ENCODE measurements at places on chromosomes 11 and 22.
A peak's percentile ranks its signal among the peaks of the same experiment; 100 is the strongest.

GRCh38 chr22:26115266-26115665 is 54.0 kb upstream of the SEZ6L start:
- DNase-seq: no peak

- no peak for DNase-seq
Measured at GRCh38 chr11:120057028-120057330, 80.9 kb downstream of the TRIM29 start.

GRCh38 chr22:50703726-50704509 is 31.3 kb downstream of the SHANK3 start:
- DNase-seq: no peak

DNA sequence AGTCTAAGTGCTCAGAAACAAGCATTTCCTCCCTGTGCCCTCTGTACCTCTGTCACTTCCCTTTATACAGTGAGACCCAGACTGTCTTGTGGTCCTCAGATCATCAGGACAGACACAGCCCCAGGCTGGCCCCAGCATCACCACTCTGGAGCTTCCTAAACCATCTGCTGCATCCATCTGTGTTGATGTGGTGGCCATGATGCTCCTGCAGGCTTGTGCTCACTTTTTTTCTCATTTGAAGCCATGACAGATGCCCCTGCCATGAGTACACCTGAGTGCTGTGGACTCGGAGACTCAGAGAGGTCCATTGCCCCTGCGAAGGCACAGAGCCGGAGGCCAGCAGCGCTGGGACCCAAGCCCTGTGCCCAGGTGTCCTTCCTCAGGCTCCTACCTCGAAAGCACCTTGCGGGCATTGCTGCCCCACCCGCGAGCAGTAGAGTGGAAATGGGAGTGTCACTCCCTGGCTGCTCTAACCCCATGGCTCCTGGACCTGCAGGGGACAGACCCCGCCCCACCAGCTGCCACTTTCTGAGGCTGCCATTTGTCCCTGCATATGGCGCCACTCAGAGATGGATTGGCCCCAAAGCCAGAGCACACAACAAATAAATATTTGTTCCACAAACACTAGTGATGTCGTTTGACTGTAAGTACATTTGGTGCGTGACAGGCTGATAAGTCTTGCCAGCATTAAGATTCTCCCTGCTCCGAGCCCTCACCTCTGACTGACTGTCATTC is 593.5 kb downstream of the TBC1D22A start:
- DNase-seq: no peak

GRCh38 chr11:34609187-34609751 is 11.6 kb upstream of the EHF start:
- DNase-seq: no peak

- peak; percentile 40 for DNase-seq
Measured at GRCh38 chr11:100730266-100730665, 43.2 kb downstream of the ARHGAP42 start.

DNA sequence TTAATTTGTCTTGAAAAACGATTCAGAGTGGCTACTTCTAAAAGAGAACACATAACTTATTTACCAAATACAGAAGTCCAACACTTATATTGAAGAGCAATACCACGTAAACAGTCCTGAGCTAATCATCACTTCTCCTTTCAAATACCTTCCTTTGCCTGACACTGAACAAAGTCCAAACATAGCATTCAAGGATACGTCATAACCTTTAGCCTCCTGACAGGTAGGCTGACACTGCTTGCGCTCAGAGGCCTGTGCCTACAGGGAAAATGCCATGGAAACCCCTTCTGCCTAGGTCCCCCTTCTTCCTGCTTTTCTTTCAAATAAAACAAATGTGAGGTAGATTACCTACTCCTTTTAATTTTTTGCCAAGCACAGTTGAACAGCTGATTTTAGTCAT is 510.0 kb downstream of the INSC start:
- no peak for DNase-seq

DNA sequence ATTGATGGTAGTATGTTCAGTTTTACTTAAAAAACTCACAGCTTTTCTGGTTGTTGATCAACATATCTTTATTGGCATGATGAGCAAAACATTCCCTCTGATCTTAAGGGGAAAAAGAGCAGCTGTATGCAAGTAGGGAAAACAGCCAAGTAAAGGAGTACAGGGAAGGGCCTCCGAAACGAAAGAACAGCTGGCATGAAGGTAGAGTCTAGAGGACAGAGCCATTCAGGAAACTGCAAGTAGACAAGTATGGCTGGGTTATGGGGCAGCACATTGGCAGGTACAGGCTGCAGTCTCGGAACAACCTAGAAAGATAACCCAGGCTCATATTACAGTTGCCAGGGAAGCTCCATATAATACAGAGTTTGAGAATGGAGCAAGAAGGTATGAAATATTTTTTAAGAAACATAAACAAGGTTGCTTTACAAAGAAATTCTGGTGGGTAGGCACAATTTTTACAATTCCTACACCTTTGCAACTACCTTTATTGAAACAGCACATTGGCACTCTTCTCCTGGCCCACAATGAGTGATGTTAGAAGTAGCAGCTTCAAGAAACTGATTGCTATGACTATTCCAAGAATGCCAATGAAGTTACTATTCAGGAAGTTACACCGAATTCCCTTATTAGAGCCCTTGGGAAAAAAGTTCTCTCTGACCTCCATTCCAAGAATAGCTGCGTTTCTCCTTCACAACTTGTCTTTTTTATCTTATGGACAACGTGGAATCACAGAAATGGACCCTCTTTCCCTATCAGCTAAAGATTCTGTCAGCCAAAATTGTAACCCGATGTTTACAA is 45.2 kb downstream of the LGR4 start:
- DNase-seq: peak; percentile 53

- DNase-seq: no peak
Measured at GRCh38 chr22:30902496-30903357, 65.8 kb downstream of the MORC2 start.

DNA sequence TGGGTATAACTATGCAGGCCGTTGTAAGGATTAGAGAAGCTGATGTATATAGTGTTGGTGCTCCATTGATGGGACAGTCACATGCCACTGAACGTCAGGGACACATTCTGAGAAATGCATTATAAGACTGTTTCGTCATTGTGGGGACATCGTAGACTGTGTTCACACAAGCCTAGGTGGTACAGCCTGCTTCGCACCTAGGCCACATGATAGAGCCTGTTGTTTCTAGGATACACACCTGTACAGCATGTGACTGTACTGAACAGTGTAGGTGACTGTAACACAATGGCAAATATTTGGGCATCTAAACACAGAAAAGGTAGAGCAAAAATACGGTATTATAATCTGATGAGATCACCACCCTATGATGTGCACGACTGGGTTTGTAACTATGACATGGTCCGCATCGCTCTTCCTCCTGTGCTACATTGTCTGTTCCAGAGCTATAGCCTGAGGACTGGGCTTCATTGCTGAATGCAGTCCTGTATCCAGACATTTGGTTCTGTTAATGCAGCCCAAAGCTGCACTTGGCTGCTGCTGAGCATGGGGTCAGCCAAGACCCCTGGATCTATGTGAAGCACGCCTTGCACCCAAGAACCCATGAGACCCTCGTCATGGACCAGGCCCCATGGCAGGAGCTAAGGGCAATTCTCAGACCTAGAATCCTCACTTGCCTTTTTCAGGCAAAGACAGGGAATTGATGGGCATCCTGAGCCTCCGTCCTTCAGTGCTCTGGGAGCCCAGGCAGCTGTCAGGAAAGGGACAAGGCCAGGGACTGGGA is 51.1 kb upstream of the THY1 start:
- DNase-seq: no peak

DNA sequence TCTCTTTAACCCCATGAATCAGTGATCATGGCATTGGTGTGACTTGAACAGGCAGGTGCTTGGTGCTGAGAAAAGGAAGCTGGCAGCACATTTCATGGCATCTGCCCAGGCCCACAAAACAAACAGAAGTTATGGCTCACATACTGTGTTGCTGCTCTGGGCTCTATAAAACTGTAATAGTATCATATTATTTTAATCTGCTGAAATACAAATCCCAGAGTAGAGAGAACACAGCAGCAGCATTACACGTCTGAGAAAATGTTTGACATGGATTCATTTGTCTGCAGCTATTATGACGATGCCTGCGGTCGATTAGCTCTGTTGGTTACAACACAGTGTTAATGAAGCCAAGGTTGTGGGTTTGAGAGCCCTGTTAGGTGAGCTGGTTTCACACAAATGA is 80.8 kb downstream of the ALX4 start:
- no peak for DNase-seq

GRCh38 chr11:29657709-29658108 is 359.1 kb downstream of the KCNA4 start:
- no peak for DNase-seq

DNA sequence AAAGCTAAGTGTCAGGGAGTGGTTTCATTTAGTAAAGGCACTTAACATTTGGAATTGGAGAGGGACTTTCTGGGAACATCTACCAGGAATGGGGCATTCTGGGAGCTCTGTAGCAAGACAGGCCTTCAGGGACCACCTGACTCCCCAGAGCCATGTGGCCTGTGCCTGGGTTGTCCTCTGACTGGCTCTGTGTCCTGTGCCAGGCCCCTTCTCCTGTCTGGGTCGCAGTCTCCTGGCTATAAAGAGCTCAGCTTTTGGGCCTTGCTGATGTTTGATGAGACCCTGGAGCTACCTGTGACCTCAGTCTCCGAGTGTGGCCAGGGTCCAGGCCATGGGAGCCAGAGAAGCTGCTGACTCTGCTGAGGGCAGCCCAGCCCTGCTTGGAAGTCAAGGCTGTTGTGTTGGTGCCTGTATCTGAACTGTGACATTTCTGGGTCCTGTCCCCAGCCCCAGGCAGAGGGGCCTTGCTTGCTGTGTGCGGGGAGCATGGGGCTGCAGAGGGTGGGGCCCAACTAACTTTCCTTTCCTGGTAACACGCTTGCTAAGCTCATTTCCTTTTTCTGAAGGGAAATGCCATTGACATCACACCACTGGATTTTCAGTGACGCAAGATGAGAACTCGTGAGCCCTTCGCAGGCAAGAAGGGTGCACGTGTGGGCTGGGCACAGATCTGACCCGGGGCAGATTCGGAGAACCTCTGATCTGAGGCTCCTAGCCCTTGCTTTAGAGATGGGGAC is 41.3 kb downstream of the LRRC32 start:
- no peak for DNase-seq

DNA sequence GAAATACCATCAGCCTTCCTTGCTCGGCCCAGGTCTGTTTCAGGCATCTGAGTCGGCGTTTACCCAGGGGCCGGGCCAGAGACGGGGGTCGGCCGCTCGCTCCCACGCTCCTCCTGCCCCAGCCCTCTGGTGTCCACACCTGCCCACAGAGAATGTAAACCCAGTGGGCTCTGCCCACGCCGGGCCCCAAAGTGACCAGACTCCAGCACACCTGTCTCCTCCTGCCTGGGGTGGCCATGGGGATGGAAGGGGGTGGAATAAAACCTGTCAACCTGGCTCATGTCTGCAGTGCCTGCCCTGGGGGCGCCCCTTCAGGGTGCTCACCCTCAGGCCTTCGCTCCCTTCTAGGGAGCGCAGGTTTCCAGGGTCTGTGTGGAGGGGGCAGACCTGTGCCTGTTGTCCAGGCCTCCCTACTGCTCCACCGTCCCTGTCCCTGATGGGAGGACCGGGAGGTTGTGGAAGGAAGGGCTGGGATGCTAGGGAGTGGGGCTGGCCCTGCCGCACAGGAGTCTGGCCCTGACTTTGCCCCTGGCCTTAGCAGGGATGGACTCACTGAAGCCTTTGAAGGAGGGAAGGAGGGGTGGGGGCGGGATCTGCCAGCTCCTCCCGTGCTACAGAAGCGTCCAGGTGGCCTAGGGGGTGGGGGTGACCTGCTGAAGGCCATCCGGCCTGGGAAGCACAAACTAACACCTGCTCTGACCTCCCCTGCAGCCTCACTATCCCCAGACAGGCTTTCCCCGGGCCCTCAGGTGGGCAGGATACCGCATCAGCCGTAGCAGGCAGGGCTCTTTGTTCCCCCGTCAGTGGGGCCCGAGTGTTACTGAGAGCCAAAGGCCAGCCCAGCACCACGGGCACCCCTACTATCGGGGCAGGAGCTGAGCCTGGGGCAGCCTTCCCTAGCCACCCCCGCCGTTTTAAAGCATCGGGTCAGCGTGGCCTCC is 14.7 kb upstream of the ARHGAP8 start:
- no peak for DNase-seq

GRCh38 chr11:40722179-40722795 is 737.2 kb downstream of the LRRC4C start:
- peak; percentile 4 for DNase-seq

DNA sequence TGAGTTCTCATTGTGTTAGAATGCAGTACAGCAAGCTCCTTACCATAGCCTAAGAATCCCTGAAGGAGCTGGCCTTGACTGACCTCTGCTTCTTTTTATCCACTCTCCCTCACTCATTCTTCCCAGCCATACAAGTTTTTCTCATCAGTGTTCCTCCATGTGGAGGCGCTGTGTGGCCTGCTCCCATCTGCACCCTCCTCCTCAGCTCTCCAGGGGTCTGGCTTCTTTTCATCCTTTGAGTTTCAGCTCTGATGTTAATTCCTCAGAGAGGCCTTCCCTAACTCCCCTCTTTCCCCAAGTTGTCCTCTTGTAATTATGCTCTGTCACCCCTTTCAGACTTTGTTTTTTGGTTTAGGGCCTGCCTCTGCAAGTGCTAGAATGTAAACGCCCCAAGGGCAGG is 144.8 kb downstream of the WNT7B start:
- DNase-seq: no peak

DNA sequence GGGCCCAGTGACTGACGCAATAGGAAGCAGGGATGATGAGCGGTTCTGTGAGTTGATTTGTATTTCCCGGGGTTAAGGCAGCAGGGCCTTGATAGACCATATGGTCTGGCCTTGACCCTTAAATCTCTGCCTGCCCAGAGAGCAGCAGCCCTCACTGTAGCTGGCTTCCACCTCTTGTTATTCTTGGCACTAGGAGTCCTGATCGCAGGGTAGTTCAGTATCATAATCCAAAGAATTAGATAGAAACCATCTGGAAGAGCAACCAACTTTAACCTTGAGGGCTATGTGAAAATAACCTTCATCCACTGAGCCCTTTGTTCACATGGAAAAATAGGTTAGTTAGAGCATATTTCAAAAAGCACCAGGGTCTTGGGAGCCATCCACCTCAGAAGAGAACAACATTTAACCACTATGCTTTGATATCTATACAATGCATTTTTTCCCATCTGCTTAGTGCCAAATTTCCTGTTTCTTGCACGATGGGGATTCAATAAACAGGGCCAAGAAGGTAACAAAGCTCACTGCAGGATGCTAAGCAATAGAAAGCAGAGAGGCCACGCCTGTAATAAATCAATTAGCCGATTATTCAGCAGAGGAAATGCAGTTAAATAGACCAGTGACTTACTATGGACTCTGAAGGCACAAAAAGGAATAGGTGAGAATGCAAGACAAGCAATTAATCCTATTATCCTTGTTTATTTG is 761.3 kb downstream of the OPCML start:
- DNase-seq: no peak

- DNase-seq: no peak
Measured at GRCh38 chr22:24977370-24978221, 25.1 kb downstream of the KIAA1671 start.

GRCh38 chr11:94662065-94662779 is 95.1 kb downstream of the PIWIL4 start:
- DNase-seq: no peak
